ENCODE measurements at places on chromosomes 7 and 10.
A peak's percentile ranks its signal among the peaks of the same experiment; 100 is the strongest.

- DNase-seq: no peak
Measured at GRCh38 chr10:79069325-79070080, 737 bp downstream of the ZMIZ1 start.

DNA sequence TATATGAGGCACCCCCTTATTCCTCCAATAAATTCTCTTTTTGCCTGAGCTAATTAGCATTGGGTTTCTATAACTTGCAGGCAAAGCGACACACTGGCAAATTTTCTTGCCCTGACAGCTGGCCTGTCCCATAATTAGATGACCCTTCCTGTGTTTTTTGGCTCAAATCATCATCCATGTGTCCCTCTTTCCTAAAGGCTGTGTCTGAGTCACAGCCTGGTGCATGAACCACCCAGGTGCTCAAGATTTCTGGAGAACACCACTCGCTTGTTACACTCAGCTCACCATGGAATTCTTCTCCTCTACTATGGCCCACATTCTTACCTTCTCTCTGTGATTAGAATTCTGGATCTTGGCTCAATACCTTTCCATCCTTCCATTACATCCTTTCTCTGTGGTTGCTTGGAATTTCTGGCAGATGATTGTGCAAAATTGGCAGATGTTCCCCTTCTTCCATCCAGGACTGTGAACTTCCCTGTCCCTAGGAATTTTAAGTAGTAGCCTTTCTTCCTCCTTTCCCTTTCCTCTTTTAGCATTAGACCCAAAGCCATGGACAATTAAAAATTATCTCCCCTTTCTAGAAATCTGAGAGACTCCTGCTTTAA is 116.0 kb upstream of the ANKRD1 start:
- DNase-seq: no peak

DNA sequence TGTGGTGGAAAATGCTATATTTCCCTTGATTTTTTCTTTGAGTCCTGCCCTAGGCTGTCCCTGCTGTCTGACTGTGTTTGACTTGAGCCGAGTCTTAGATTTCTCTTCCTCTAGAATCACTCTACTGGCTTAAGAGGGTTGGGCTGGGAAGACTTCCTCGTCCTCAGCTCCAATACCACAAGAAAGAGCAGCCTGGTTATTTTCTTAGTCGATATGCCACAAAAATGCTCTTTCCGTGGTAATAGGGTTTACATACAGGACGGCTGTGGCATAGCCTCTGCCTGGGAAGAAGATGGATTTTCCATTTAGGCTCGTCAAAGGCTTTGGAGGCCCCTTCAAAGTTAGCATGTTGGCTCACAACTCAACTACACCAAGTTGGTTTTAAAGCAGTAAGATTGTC is 212.0 kb upstream of the IGFBP3 start:
- no peak for DNase-seq

DNA sequence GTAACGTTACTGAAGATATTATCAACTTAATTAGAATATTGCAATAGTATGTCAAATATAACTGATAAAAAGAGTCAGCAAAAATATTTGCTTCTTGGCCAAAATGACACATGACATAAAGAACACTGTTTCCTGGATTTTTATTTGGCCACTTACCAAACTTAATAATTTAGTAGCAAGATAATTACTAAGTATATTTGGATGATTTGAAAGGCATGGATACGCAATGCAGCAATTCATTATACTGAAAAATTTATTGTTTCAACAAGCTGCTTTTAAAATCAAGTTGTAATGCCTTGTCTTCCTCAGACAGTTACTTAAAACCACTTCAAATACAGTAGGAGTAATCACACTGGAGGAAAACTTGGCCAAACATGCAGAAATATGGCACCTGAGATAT is 234.0 kb downstream of the SEMA3E start:
- DNase-seq: no peak

- DNase-seq: no peak
Measured at GRCh38 chr10:46217752-46218453, 68.9 kb upstream of the ANTXRL start.

- no peak for DNase-seq
Measured at GRCh38 chr10:105797234-105797890, 1156.3 kb downstream of the SORCS3 start.

DNA sequence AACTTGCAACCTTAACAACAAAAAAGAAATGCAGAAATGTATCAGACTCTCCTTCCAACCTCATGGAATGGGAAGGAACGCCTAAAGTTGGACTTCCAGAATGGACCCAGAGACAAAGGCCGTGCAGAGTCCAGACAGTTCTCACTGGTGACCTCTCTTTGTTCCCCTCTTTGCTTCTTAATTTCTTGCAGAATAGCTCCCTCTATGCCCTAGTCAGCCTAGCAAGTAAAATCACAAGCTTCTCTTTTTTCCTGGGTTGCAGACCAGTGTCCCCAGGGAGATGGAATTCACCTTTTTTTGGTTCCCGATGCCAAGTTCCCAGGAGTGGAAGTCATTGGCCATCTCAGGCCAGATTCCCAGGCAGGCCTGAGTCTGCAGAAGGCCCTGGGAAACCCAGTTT is 278.0 kb downstream of the CCSER2 start:
- no peak for DNase-seq

DNA sequence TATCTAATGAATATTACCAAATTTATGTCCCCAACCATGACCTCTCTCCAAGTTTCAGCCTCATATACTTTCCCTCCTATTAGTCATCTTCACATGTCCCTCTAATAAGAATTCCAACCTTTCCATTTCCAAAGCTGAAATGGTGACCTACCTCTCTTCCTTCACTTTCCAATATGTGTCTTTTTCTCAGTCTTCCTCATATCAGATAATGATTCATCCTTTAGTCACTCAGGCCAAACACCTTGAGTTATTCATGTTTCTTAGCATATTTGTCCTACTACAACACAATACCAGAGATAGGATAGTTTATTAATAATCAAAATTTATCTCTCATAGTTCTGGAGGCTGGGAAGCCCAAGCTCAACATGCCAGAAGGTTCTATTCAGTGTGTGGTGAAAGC is 318.5 kb upstream of the ZWINT start:
- DNase-seq: no peak

- DNase-seq: no peak
Measured at GRCh38 chr10:22733992-22734391, 19.6 kb upstream of the PIP4K2A start.

DNA sequence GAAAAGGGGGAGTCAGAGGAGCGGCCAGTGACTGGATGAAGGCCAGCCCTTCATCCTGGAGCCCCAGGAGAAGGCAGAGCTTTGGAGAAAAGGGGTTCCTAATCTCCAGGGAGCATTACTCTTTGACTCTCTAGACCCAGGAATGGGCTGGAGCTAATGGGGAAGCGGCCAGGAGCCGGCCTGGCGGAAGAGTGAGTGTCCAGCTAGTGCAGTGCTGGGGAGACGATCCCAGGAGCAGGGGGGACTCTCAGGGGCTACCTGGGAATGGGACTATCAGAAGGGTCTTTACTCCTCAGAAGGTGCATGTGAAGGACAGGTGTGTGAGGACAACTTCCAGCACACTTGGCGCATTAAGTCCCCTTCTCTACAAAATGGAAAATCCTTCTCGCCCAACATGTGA is 2.4 kb upstream of the PAX2 start:
- DNase-seq: no peak

- DNase-seq: no peak
Measured at GRCh38 chr7:741191-741671, 14.2 kb upstream of the PRKAR1B start.

DNA sequence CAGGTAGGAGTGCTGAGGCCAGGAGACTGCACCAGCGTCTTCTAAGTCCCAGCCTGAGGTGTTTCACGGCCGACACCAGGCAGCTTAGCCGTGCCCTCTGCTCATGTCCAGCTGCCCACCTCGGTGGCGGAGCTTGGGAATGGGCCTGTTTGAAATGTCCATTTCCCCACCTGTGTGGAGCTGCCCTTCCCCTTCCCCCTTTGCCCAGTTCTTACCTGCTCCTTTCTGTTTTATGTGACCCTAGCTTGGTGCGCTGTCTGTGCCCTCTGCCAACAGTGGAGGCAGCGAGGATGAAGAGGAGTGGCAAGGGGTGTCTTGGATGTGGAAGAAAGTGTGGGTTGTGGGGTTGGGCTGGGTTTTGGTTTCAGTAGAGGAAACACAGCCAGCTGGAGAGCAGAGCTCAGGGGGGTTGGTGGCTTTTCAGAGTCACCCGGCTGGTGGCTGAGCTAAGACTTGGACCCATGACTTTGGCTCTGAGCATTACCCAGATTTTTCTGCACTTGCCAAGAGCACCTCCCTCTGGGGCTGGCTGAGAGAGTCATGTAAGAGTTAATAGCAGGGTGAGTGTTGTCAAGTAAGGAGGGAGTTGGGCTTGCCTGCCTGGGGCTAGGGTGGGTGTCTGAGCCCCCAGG is 37.4 kb downstream of the GBX1 start:
- no peak for DNase-seq

- DNase-seq: no peak
Measured at GRCh38 chr10:131729361-131729760, 171.4 kb upstream of the PPP2R2D start.

DNA sequence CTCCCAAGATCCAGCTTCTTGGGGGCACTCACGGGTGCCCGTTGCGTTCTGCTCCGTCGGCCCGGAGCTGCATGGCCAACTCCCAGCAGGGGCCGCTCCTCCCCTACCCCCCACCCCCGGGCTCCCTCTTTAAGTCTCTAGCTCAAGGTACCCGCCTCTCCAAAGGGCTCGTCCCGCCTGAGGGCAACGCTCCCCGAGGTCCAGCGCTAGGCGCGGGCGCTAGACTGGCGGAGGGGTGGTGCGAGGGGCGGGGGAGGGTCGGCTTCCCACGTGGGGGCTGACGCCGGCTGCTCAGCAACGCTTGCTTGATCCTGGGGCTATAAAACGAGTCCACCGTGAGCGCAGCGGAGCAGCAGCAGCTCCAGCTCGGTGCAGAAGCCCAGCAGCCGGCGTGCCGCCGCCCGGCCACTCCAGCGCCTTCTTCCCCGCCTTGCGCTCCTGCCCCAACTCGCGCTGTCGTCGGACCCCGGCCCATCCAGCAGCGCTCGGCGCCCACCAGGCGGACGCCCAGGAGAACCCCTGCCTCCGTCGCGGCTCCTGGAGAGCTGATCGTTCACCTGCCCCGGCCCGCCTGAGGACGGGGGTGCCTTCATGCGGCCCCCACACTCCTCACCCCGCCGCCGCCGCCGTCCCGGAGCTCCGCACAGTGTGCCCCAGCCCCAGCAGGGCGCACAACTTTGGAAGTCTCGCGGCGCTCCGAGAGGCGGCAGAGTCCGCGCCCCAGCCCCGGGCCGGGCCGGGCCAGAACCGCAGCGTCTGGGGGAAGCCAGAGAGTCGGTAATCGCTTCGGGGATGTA is at the start of gene ADRA2A:
Gene ADRA2A, plus strand, starts transcription at position 348 of the 797 bp plus-strand sequence. CDS start 968 bp downstream, outside the sequence.
- DNase-seq: peak; percentile 26

DNA sequence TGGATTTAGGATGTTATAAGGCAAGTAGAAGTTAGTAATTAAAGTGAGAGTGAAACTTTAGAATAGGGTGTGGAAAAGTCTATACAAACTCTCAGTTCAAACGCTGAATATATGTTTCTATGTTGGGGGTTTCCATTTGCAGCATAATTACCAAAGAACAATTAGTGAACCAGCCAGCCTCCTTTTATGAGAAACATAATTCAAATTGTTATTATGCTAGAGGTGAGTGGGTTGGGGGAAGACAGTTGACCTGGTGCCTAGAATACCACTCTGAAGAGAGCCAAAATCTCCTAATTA is 435.8 kb downstream of the MDFIC start:
- no peak for DNase-seq

DNA sequence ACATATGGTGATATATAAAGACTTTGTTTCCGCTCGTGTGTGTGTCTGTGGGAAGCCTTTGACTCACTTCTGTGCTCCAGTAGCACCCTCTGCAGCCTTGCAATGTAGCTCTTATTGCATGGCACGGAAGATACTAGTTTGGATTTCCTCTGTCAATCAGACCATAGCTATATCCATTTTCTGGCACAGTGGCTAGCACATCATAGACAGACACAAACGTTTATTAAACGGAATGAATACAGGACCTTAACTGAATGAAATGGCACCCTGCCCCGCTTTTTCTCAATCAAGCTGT is 124.0 kb upstream of the PTPN20 start:
- DNase-seq: peak; percentile 12

GRCh38 chr7:98821348-98821747 is 48.5 kb downstream of the TMEM130 start:
- DNase-seq: no peak

DNA sequence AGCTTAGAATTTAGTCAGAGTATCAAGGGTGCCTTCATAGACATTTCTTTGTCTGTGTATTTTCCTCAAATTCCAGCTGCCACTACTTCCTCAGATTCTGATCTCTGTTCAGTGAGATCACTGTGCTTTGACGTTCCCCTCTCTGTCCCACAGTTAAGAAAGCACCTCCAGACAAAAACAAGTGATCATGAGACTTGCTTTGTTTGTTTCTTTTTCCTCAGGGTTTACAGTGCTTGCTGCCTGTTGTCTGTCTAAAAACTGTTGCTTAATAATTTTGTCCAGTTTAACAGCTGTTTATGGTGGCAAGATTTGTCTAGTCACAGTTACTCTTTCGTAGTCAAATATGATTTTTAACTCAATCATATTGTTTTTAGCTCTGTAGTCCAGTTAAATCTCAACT is 29.1 kb downstream of the TRUB1 start:
- DNase-seq: no peak

DNA sequence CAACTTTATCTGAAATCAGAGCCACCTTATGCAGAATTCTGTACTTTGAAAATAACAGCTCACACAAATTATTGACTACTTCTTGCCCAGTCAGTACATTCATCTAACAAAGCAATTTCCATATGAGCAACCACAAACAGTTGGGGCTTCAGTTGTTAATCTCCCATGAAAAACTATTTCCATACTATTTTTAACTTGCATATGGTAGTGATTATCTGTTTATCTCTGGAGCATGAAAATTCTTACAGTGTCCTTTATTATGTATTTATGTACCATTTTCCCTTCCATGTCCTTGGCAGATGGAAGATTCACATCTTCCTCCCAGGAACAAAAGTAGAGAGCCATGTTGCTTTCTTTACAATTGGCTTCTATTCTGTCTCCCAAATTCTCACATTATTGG is 285.7 kb downstream of the CRPPA start:
- no peak for DNase-seq

- no peak for DNase-seq
Measured at GRCh38 chr10:11036424-11037011, 18.8 kb downstream of the CELF2 start.

- DNase-seq: no peak
Measured at GRCh38 chr7:42389697-42390096, 152.7 kb upstream of the GLI3 start.

GRCh38 chr7:125390981-125391380 is 461.4 kb upstream of the POT1 start:
- no peak for DNase-seq
